A549 (cell line): ENCODE measurements at places on chromosomes 13 and 19.

GRCh38 chr19:7159105-7159933, 89.8 kb downstream of the ZNF557 start:
- DNase-seq = no peak

- no peak for DNase-seq
Observed at GRCh38 chr19:8142513-8142900, 6.9 kb downstream of the FBN3 start.

DNA sequence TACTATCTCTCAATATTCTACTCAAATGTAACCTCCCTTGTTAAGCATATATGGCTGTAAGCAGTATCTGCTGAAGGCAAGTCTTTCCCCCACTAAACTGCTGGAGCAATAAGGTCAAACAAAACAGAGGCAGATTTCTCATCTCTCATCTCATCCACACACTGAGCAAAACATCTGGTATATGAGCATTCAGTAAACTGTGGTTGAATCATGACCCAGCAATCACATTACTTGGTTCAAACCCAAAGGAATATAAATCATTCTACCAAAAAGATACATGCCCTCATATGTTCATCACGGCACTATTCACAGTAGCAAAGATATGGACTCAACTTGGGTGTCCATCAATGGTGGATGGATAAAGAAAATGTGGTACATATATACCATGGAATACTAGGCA, 344.4 kb downstream of the SUCLA2 start:
- no peak for DNase-seq

DNA sequence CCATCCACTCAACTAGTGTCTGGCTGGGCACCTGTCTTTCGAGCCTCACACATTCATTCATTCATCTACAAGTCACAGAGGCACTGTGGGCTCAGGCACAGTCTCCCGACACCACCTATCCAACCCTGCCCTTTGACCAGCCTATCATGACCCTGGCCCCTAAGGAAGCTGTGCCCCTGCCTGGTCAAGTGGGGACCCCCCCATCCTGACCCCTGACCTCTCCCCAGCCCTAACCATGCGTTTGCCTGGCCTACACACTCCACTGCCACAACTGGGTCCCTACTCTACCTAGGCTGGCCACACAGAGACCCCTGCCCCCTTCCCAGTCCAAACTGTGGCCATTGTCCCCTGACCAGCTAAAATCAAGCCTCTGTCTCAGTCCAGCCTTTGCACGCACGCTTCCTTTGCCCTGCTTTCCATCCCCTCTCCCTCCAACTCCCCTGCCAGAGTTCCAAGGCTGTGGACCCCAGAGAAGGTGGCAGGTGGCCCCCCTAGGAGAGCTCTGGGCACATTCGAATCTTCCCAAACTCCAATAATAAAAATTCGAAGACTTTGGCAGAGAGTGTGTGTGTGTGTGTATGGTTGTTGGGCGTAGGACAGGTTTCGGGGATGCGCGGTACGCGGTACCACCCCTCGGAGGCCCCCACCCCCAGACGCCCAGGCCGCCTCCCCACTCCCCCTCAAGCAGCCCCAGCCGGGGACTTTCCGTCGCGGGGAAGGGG, 404 bp upstream of the IL27RA start:
- no peak for DNase-seq

DNA sequence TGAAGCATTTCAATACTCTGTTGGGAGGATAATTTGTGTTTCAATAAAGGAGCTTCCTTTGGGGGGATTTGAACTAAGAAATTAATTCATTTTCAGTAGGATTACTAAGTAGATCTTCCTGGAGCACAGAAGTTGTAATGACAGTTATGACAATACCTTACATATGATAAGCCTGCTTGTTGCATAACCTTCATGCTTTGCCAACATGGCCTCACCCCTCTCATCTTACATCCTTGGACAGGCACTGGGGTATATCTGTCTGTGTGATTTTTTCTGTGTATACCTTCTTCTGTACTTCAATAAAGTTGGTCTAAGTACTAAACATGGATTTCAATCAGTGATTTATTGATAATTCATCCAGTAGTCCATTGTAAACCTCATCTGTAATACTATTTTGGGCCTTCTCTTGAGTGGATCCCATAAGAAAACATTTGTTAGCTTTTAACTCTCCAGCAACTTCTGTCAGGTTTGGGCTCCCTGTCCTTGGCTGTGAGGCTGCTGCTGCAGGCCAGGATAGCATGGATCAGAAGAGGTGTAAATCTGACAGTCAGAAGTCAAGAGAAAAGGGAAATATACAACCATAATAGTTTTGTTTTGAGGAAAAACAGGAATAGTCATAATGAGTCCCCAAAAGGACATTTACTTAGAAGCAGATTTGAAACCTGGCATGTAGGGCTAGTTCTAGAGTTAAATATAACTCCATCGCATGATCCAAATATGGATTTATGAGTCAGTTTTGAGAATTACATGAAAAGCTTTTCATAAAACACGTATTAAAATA, 422.2 kb downstream of the KLF5 start:
- DNase-seq = no peak

- DNase-seq = no peak
Observed at GRCh38 chr19:45668342-45668871, 386 bp downstream of the GIPR start.
